Activated gamma-delta T cell (primary cell): ENCODE measurements at places on chromosomes 1 and 21.

GRCh38 chr1:10856176-10856683 lies 59.8 kb upstream of the CASZ1 start:
- DNase-seq, result no peak

GRCh38 chr1:76402128-76402527 lies 327.6 kb downstream of the ST6GALNAC3 start:
- DNase-seq, result no peak

- DNase-seq, result no peak
Observed at GRCh38 chr1:147539122-147539575, 2.2 kb upstream of the BCL9 start.

DNA sequence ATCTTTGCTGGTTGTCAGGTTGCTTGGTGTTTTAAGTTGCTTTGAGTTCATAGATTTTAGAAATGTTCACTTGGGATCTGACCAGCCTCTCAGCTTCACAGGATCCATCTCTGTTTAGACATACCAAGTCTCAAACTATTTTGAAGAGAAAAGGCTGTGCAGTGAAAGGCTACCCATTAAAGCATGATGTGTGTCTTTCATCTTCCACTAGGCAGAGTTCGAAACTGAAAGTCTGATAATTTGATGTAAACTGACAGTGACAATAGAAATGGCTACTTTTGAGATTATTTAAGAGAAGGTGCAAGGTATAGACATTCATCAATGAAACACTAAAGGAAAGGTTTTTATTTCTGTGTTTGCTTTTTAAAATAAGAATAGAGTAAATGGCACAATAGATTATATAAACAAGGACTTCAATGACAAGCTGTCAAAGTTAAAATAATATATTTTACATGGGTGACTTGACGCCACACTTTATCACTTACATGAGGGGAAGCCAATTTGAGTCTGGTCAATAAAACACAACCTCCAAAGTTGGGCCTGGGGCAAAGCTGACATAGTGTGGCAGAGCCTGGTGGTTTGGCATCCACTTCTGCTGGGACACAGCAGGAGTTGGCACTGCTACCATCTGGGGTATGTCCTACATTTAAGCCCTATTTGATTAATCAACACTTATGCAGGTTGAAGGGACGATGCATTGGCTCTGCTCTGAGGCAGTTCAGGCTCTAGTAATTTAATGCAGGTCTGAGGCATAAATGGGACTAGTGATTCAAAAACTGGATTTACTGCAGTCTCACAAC lies 197.7 kb downstream of the CRB1 start:
- DNase-seq, result no peak

DNA sequence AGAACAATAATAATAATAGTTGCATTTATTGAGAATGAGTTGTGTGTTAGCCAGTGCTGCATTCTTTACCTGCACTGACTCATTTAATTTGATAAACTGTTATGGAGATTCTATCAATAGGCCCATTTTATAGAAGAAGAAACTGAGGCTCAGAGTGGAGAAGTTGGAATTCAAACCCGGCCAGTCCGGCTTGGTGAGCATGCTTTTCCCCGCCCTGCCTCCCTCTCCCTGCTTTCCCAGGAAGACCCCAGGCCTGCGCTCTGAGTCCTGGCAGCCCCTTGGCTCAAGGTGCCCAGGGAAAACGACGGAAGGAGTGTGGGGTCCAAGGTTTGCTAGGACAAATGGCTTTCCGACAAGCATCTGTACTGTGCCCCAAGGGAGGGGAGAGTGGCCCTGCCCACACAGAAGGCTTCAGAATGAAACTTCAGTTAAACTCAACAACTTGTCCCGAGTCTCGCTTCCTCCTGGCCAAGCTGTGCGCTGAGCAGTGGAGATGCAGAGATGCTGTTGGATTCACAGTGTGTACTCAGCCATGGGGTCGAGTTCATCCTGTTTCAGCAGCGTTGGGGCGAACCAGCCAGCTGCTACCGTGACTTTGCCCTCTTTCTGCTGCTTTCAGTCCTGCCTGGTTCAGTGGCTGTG lies 23.3 kb upstream of the PADI6 start:
- no peak for DNase-seq

DNA sequence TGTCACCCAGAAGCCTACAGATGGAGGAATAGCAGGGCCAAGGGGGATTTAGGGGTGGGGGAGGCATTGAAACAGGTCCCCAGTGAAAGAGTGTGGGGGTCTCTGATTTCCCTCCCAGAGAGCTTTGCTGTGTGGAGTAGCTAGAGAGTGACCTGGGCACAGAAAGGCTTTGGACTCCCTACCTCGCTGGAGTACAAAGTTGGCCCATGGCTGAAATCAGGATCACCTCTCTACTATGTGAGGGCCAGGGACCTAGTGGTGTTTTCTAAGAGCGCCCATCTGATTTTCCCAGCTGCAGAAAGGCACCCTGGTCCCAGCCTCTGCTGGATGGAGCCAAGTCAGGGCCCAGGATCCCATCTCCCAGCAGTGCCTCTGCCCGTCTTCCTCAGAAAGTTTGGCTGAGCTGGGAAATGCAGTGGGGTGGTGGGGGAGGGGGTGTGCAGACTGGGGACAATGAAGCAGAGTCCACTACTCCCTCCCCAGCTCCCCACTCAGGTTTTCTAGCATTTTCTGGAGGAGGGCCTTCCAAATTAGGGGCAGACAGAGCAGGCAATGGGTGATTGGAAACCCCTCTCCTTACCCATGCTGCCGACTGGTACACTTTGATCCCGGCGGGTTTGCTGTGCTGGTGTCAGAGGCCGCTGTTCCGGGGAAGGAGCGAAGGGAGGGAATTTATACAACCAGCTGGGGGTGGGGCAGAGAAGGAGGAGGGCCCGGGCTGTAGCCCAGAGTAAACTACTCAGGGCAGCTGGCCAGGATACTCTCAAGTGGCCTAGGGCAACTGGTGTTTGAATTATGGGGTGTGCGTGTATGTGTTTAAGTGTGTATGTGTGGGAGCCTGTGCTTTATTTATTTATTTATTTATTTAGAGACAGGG lies at the start of gene SELENBP1:
TSS of gene SELENBP1 (minus strand) at position 648 of the 877 bp plus-strand sequence. CDS start at position 584, 64 bp downstream.
- DNase-seq, result no peak
